ENCODE measurements at places on chromosomes 3 and 15. TPM values are rescaled to one million over a fixed set of nuclear protein-coding genes. Genes with fewer than 3 reads are reported as not detected.

DNA sequence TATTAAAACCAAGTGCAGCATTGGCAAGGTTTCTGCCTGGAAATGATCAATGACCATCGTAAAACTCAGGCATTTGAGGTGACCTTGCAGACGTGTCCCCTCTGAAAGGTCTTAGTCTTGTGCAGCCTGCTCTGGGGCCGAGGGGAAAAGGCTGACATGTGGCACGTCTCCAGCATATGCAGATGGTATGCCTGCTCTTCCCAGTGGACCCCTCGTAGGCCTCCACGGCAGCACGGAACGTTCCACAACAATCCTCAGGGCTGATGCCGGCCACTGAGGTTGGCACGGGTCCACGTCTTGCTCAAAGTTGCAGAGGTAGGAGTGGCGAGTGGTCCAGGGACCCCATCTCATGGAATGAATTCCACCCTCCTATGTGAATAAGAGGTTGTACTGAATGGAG lies 247.5 kb upstream of the LYSMD4 start:
- H3K27ac ChIP-seq, result no peak overlapping the region
- H3K36me3 ChIP-seq, result no peaks in the 10 kb centered on the region
- DNase-seq, result no peak

DNA sequence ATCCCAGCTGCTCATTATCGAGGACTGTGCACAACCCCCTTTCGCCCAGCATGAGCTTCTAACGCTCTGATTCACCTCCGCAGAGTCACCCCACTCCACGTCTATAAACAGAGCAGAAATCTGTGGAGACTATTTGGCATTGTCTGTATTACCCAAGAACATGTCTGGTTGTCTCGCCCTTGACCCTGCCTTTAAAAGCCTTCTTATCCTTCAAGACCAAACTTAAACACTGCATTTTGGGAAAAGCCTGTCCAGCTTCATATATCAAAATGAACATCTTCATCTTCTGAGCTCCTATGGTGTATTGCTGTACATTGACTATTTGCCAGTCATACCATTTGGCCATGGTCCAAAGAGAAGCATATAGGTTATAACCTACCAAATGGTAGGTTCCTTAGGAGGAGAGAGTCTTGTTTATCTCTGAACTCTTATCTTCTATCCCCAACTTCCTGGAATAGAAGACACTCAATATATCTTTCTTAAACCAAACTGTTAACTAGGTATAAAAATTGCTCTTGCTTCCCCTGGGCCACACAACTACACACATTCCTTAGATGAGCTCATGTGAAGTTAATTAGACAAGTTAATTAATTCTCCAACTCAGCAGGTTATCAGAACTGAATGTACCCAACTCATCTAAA lies 90.1 kb downstream of the FBN1 start:
- DNase-seq, result no peak
- no peaks in the 10 kb centered on the region for H3K36me3 ChIP-seq
- H3K27me3 ChIP-seq, result no peaks in the 10 kb centered on the region
- no peak overlapping the region for H3K4me3 ChIP-seq

DNA sequence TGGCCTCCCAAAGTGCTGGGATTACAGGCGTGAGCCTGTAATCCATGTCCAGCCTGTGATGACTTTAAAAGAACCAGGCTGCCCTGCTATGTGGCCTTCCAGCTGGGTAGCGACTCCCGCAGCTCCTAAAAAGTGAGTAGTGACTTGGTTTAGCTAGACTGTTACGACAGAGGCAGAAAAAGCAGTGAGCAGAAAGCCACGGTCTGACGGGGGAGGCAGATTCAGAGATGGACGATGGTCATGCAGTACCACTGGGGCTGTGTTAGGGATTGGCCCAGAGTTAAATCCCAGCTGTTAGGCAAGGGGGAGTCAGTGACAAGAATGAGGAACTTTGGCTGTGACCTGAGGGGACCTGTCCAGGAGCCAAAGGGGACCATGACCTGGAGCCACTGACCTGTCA lies 3.1 kb upstream of the RPL29 start:
- peaks cover 14% of the 10 kb centered on the region for H3K27me3 ChIP-seq
- H3K4me3 ChIP-seq, result no peak overlapping the region
- peaks cover 18% of the 10 kb centered on the region for H3K36me3 ChIP-seq
- DNase-seq, result no peak
- peaks cover 18% of the 10 kb centered on the region for H3K4me1 ChIP-seq
- no peak overlapping the region for H3K27ac ChIP-seq

GRCh38 chr3:153171918-153172317 lies 9.9 kb downstream of the RAP2B start:
- DNase-seq, result no peak
- no peak overlapping the region for H3K4me3 ChIP-seq
- H3K36me3 ChIP-seq, result no peaks in the 10 kb centered on the region
- H3K4me1 ChIP-seq, result no peaks in the 10 kb centered on the region

- no peak overlapping the region for H3K27ac ChIP-seq
- peaks cover 30% of the 10 kb centered on the region for H3K27me3 ChIP-seq
- no peak for DNase-seq
- no peaks in the 10 kb centered on the region for H3K36me3 ChIP-seq
- H3K4me1 ChIP-seq, result peaks cover 22% of the 10 kb centered on the region
These were observed 172.0 kb upstream of the TRIM42 start for GRCh38 chr3:140505876-140506275.

GRCh38 chr15:90187257-90187868 lies 13.8 kb upstream of the SEMA4B start:
- peaks cover 26% of the 10 kb centered on the region for H3K4me1 ChIP-seq
- no peak for DNase-seq
- no peaks in the 10 kb centered on the region for H3K27me3 ChIP-seq
- H3K36me3 ChIP-seq, result no peaks in the 10 kb centered on the region

DNA sequence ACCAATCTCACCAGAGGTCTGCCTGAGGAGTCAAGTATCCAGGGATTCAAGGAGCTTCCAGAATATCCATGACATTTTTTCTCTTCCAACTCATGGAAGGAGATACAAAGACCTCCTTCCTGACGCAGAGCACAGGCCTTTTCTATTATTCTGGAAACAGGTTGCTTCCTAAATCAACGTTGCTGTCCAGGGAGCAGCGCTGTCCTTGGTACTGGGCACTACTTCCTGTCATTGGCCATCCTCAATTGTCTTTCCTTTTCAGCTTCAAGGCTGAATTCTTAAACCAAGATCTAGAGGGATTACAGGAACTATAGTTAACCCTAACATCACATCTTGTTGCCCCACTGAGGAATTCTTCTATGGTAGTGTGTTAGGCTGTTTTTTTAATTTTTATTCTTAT lies 50.4 kb upstream of the TBC1D21 start:
- no peak overlapping the region for H3K4me3 ChIP-seq
- DNase-seq, result no peak
- H3K4me1 ChIP-seq, result no peaks in the 10 kb centered on the region
- no peaks in the 10 kb centered on the region for H3K36me3 ChIP-seq

GRCh38 chr3:175608356-175608755 lies 749.2 kb downstream of the NAALADL2 start:
- H3K36me3 ChIP-seq, result no peaks in the 10 kb centered on the region
- no peak for DNase-seq
- peaks cover 18% of the 10 kb centered on the region for H3K4me1 ChIP-seq
- no peak overlapping the region for H3K27ac ChIP-seq

DNA sequence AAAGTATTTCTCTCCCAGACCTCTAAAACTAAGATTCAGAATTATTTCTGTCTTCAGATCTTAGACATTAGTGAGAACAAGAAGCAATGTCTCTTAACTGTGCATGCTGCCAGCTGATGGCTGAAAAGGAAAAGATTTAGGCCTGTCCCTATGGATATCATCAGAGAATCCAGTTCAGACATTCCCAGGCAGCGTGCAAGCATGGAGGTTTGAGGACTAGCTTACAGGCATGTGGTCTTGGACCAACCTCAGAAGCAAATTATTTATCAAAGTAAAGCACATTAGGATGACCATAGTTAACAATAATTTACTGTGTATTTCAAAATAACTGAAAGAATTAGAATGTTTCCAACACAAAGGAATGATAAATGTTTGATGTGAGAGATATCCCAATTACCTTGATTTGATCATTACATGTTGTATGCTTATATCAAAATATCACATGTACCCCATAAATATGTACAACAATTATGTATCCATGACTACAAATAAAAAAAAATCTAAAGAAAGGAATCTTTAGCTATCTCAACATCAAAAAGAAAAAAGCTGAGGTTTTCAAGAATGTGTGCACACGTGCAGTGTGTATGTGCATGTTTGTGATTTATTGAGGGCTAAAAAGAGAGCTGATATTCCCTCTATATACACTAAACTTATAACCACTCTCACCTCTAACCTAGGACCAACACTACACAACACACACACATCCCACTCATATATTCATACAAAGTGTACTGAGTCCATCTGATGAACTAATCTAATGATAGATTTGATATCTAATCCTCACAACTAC lies 108.9 kb upstream of the THBS1 start:
- DNase-seq, result no peak
- peak overlapping the region; percentile 48 for H3K27ac ChIP-seq
- peaks cover 3% of the 10 kb centered on the region for H3K36me3 ChIP-seq
- H3K27me3 ChIP-seq, result no peaks in the 10 kb centered on the region
- H3K4me3 ChIP-seq, result no peak overlapping the region

GRCh38 chr3:50518436-50518835 lies 15.0 kb upstream of the CACNA2D2 start:
- H3K36me3 ChIP-seq, result no peaks in the 10 kb centered on the region
- peaks cover 67% of the 10 kb centered on the region for H3K4me1 ChIP-seq
- peaks cover 19% of the 10 kb centered on the region for H3K27me3 ChIP-seq
- DNase-seq, result no peak

GRCh38 chr15:93035953-93036810 lies 52.8 kb downstream of the RGMA start:
- peaks cover 11% of the 10 kb centered on the region for H3K27me3 ChIP-seq
- H3K27ac ChIP-seq, result no peak overlapping the region
- no peak for DNase-seq
- H3K4me3 ChIP-seq, result no peak overlapping the region

GRCh38 chr3:11948866-11949265 lies 55.3 kb upstream of the SYN2 start:
- no peaks in the 10 kb centered on the region for H3K36me3 ChIP-seq
- H3K27me3 ChIP-seq, result peaks cover 10% of the 10 kb centered on the region
- no peak for DNase-seq
- H3K4me3 ChIP-seq, result no peak overlapping the region
- no peak overlapping the region for H3K27ac ChIP-seq
- peaks cover 4% of the 10 kb centered on the region for H3K4me1 ChIP-seq

DNA sequence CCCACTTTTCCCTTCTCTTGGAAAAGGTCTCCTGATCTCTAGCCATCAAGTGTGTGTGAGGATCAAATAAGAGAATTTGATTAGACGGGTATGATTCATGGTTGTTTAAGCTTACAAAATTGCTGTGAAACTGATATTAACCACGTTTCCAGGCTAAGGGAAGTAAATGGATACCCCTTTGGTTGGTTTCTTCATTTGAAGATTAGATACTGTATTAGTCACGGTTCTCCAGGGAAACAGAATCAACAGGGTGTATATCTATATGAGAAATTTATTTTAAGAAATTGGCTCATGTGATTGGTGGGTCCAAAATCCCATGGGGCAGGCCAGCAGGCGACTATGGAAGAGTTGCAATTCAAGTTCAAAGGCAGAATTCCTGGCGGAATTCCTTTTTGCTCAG lies 112.7 kb upstream of the SELENOK start:
- no peak overlapping the region for H3K4me3 ChIP-seq
- no peaks in the 10 kb centered on the region for H3K36me3 ChIP-seq
- no peak overlapping the region for H3K27ac ChIP-seq
- DNase-seq, result no peak
- peaks cover 3% of the 10 kb centered on the region for H3K4me1 ChIP-seq

DNA sequence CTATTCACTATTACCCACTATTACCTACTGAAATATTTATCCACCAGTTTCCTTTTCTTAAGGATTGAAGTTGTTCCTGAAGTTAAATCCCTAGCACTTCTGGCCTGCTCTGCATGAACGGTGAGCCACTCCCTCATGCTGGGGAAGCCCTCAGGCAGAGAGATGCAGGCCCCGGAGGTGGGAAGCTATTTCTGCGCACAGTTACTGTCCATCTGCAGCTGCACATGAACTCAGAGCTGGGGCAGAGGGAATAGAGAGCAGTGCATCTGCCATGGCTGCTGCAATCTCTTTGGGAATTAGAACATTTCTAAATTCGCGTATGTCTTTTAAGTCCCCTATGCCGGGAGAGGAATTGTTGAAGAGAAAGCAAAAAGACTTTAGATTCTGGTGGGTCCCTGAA lies 6.3 kb upstream of the GALNT15 start:
- H3K27me3 ChIP-seq, result peaks cover 7% of the 10 kb centered on the region
- H3K27ac ChIP-seq, result no peak overlapping the region
- H3K4me3 ChIP-seq, result no peak overlapping the region
- peak; percentile 11 for DNase-seq
- H3K36me3 ChIP-seq, result no peaks in the 10 kb centered on the region

DNA sequence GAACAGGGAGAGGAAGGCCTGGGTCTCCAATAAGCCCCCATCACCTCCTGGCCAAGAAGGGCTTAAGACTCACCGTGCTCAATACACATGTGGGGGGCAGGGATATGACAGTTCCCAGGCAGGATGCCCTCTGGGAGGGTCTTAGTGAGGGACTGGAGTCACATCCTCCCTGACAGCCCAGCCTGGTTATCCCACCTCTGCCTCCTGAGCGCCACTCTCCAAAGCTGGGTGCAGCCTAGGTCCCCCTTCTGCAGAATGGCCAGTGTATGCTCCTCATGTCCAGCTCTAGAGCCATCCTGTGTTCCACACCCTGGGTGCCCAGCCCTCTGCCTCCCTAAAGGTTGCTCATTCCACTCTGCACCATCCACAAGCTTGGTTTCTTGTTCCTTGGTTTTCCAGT lies 1.2 kb upstream of the SHISA5 start:
- no peak overlapping the region for H3K27ac ChIP-seq
- H3K4me3 ChIP-seq, result peak overlapping the region; percentile 77
- H3K36me3 ChIP-seq, result peaks cover 2% of the 10 kb centered on the region
- no peaks in the 10 kb centered on the region for H3K27me3 ChIP-seq

- DNase-seq, result no peak
- H3K4me1 ChIP-seq, result peaks cover 4% of the 10 kb centered on the region
- H3K4me3 ChIP-seq, result no peak overlapping the region
- no peaks in the 10 kb centered on the region for H3K27me3 ChIP-seq
- no peak overlapping the region for H3K27ac ChIP-seq
These were observed 51.1 kb downstream of the PARP15 start for GRCh38 chr3:122628567-122628966.

GRCh38 chr3:24952388-24952787 lies 457.7 kb upstream of the THRB start:
- H3K36me3 ChIP-seq, result peaks cover 3% of the 10 kb centered on the region
- H3K27ac ChIP-seq, result no peak overlapping the region
- H3K4me3 ChIP-seq, result no peak overlapping the region
- H3K4me1 ChIP-seq, result peaks cover 5% of the 10 kb centered on the region
- peaks cover 25% of the 10 kb centered on the region for H3K27me3 ChIP-seq

CHST13 gene
- 0.31 TPM for total RNA-seq

VIPR1 gene
- 5.6 TPM for total RNA-seq

RARB gene
- total RNA-seq, result 28.2 TPM

CNTN6 gene
- total RNA-seq, result 3.3 TPM

ZNF621 gene
- 23.3 TPM for total RNA-seq

TBC1D21 gene
- total RNA-seq, result not detected

GOLGA6D gene
- 0.19 TPM for total RNA-seq

IGSF11 gene
- 2.3 TPM for total RNA-seq

ANKRD34C gene
- total RNA-seq, result not detected

GOLGA6L7 gene
- total RNA-seq, result not detected

TADA3 gene
- total RNA-seq, result 48.4 TPM
